ENCODE measurements at places on chromosomes 3 and 15.
A peak's percentile ranks its signal among the peaks of the same experiment; 100 is the strongest.

DNA sequence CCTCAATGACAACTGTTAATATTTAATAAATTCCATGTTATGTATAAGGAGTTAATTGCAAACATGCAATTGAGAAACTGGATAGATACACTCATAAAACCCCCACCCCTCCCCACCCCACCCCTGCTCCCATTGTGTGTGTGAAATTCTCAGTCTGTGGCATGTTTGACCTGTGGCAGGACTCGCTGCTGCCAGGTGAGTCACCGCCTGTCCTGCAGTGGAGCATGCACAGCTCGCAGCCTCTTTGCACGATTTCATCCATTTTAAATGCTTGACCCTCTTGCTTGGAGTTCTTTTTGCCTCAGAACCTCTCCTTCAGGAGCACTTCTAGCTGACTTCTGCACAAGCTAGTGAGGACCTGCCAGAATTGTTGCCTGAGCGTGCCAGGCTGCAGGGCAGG lies 5.3 kb upstream of the APEH start:
- no peak for DNase-seq

DNA sequence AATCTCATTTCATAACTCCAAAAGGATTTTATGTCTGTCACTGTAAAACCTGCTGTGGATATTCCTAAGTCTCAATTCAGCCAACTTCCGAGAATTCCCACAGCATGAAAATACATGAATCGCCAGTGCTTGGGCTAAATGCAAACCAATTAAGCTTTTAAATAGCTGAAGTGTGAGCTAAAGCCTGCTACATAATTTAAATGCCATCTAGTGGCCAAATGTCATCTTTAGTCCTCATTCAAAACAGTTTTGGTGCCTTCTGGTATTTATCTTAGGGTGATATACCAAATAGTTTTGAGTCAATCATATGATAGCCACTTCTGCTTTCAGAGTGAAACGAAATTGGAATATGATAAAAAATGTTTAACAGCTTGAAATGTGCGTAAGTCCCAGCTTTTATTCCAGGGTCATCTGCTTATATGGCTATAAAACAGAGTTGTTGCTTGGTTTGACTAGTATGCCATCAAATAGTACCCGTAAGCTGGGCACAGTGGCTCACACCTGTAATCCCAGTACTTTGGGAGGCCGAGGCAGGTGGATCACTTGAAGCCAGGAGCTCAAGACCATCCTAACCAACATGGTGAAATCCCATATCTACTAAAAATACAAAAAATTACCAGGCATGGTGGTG lies 41.8 kb upstream of the CCNL1 start:
- peak; percentile 48 for DNase-seq

DNA sequence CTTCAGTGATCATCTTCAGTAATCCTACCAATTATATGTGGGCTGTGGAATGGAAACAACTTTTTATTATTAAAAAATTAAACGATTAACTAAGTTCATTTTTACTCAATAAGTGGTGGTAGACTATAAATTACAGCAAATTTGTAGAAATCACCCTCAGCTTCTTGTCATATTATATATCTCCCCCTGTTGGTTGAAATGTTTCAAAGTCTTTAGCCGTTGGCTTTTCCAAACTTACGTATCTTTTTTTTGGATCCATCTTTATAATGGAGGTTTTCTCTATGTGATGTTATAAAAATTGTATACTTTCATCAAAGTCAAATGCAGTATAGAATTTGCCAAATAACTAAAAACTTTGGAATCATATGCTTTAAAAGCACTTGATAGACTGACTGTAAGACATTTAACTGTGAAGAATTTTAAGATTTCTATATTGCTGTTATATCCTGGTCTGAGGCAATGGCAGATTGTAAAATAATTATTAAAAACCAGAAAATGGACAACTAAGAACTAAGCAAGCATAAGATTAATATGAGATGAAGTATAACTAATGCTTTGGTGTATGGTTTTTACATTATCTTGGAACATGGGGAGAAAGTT lies 44.7 kb downstream of the ATP11B start:
- DNase-seq: no peak

GRCh38 chr3:14640157-14640562 lies 11.4 kb upstream of the CCDC174 start:
- no peak for DNase-seq

DNA sequence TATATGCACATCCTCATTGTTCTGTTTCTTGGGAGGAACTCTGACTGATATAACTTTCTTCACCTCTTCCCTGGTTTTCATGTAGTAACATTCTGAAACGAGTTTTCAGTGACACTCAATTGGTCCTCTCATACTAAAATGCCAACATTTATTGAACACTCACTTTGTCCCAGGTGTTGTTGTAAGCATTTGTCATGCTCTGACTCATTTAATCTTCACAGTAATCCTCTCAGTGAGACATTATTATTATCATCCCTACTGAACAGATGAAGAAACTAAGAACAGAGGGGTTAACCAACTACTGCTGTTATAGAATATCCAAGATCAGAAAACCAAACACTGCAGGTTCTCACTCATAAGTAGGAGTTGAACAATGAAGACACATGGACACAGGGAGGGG lies 94.1 kb upstream of the MRPL3 start:
- no peak for DNase-seq

DNA sequence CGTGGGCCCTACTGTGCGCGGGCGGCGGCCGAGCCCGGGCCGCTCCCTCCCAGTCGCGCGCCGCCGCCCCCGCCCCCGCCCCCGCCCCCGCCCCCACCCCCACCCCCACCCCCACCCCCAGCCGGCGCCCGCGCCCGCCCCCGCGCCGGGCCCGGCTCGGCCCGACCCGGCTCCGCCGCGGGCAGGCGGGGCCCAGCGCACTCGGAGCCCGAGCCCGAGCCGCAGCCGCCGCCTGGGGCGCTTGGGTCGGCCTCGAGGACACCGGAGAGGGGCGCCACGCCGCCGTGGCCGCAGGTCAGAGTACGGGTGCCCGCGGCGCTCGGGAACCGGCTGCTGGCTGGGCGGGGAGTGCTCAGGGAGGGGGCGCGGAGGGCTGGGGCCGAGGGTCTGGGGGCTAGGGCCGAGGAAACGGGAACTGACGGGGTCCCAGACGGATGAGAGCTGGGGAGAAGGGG lies 1.1 kb upstream of the PPARG start:
- no peak for DNase-seq

- no peak for DNase-seq
Measured at GRCh38 chr3:104735691-104736090, 631.0 kb upstream of the ALCAM start.

GRCh38 chr3:32410367-32411246 lies 19.0 kb downstream of the CMTM7 start:
- no peak for DNase-seq

DNA sequence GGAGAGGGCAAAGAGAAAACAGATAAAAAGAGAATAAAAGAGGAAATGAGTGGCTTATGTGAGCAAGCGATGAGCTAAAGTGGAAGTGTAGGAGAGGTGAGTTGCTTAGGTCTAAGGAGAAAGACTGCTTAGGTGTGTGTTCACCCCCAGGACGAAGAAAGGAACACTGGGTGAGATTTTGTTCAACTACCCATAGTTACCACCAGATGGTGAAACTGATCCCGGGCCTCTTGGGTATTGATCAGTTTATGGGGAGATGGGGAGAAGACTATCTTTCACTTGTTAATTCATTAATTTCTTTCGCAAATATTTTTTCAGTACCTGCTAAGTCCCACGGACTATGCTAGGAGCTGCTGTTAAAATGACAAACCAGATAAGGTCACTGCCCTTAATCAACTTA lies 33.9 kb downstream of the GAP43 start:
- DNase-seq: no peak

DNA sequence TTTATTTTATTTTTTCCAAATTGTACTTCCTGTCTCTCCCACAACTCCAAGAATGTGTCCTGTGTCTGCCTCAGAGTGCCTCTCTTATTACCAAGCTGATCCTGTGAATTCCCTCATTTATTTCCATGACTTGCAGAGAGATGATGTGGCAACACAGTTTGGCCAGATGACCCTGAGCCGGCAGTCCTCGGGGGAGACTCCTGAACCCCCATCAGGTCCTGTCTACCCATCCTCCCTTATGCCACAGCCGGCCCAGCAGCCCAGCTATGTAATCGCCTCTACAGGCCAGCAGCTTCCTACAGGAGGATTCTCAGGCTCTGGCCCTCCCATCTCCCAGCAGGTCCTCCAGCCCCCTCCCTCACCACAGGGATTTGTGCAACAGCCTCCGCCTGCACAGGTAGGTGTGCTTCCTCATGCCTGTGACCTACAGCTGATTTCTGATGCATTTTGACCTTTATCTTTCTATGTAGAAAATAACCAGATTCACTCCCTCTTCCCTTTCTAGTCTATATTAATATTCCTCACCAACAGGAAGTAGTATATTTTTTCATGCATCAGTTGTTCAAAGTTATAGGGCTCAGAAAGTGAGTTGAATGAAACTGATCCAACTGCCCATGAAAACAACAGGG lies 100.0 kb downstream of the ARPP21 start:
- DNase-seq: no peak

DNA sequence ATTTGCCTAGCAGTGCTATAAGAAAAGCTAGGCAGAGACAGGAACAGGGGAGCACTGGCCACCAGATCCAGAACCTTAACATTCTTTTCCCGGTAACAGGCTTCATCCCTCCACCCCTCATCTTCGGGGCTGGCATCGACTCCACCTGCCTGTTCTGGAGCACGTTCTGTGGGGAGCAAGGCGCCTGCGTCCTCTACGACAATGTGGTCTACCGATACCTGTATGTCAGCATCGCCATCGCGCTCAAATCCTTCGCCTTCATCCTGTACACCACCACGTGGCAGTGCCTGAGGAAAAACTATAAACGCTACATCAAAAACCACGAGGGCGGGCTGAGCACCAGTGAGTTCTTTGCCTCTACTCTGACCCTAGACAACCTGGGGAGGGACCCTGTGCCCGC lies 231.0 kb upstream of the ST8SIA2 start:
- no peak for DNase-seq

GRCh38 chr3:172467170-172467824 lies 19.0 kb upstream of the GHSR start:
- peak; percentile 28 for DNase-seq

Measured in H4 (cell line).